ENCODE measurements at places on chromosomes 12 and 14. TPM values are rescaled to one million over a fixed set of nuclear protein-coding genes. Genes with fewer than 3 reads are reported as not detected.
A peak's percentile ranks its signal among the peaks of the same experiment; 100 is the strongest.

TFCP2 gene
- polyA plus RNA-seq, result 11.8 TPM

OR6C2 gene
- polyA plus RNA-seq, result not detected

ASCL1 gene
- polyA plus RNA-seq, result not detected

ACOT4 gene
- polyA plus RNA-seq, result 0.63 TPM

COQ5 gene
- polyA plus RNA-seq, result 40.5 TPM

RHEBL1 gene
- polyA plus RNA-seq, result 0.59 TPM

GRCh38 chr14:23299211-23299957 lies 3.3 kb downstream of the PPP1R3E start:
- DNase-seq, result no peak

- DNase-seq, result no peak
Measured at GRCh38 chr12:101713059-101713682, 15.7 kb downstream of the CHPT1 start.

DNA sequence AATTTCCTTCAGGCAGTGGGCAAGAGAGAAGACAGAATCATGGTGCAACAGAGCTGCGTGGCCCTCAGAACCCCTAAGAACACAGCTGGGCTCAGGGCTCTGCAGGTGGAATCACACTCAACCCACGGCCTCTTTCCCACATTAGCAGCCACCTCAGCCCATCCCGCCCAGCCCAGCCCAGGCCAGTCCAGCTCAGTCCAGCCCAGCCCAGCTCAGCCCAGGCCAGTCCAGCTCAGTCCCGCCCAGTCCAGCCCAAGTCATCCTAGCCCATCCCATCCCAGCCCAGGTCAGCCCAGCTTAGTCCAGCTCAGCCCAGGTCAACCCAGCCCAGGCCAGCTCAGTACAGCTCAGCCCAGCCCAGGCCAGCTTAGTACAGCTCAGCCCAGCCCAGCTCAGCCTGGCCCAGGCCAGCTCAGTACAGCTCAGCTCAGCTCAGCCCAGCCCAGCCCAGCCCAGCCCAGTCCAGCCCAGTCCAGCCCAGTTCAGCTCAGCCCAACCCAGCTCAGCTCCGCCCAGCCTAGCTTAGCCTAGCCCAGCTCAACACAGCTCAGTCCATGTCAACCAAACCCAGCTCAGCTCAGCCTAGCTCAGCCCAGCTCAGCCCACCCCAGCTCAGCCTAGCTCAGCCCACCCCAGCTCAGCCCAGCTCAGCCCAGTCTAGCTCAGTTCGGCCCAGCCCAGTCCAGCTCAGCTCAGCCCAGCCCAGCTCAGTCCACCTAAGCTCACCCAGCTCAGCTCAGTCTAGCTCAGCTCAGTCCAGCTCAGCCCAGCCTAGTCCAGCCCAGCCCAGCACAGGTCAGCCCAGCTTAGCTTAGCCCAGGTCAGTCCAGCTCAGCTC lies 183.1 kb downstream of the TMEM121 start:
- DNase-seq, result peak; percentile 24

- DNase-seq, result peak; percentile 76
Measured at GRCh38 chr12:93061473-93062419, 132.7 kb upstream of the EEA1 start.

GRCh38 chr12:32559434-32559833 lies 119.7 kb upstream of the DNM1L start:
- DNase-seq, result no peak

Data from right cardiac atrium (tissue), 5 donors.